CD4-positive, alpha-beta T cell treated with Interleukin-10 for 1 hour (primary cell): ENCODE measurements at places on chromosomes 2 and 18.

- no peak for DNase-seq
Observed at GRCh38 chr2:168734199-168734760, 68.2 kb upstream of the NOSTRIN start.

GRCh38 chr2:209601497-209601896 is 170.1 kb upstream of the UNC80 start:
- no peak for DNase-seq

- DNase-seq, result no peak
Observed at GRCh38 chr2:31166925-31167324, 28.7 kb upstream of the GALNT14 start.

- DNase-seq, result no peak
Observed at GRCh38 chr2:206435742-206436141, 7.6 kb upstream of the ADAM23 start.

GRCh38 chr2:230658577-230658876 is 54.1 kb upstream of the CAB39 start:
- DNase-seq, result no peak
